Iris pigment epithelial cell (primary cell): ENCODE measurements at places on chromosomes 11 and 22.

DNA sequence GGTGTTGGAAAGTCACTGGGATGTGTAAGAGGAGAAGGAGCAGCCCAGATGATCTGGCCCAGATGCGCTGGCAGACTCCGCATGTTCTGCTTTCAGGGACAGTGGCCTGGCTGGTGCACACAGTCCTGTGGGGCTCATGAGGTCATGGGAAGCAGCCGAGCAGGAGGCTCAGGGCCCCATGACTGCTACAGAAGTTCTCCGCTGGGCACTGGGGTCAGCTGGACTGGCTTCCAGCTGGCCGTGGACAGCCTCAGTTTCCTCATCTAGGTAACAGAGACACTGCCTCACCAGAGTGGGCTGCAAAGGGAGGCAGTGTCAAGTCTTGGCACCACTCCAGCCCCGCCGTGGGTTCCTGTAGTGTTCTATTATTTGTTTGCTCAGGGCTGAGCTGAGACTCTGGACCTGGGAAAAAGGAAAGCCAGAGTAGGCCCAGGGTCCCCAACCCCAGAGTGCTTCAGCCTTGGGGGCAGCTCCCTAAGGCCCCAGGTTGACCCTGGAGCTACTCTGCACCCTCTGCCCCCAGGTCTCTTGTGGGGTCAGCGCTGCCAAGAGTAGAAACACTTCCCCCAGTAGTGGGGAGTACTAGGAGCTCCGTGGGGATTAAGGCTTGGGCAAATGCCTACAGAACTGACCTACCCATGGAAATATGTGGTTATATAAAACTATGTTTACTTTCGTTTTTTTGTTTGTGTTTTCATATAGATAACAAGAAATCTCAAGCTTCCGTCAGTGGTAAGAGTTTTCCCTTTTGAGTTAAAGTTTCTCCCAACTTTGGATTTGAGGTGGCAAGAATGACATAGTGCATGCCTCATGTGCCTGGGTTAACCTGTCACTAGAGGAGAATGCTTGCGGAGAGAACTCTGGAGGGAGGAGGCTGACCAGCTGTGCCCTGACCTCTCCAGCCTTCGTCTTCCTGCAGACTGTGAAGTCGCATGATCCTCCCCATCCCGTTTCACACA, 45.3 kb downstream of the MED15 start:
- DNase-seq: peak; percentile 79

- peak; percentile 98 for DNase-seq
Measured at GRCh38 chr11:94933223-94934130, 39.9 kb downstream of the CWC15 start.

DNA sequence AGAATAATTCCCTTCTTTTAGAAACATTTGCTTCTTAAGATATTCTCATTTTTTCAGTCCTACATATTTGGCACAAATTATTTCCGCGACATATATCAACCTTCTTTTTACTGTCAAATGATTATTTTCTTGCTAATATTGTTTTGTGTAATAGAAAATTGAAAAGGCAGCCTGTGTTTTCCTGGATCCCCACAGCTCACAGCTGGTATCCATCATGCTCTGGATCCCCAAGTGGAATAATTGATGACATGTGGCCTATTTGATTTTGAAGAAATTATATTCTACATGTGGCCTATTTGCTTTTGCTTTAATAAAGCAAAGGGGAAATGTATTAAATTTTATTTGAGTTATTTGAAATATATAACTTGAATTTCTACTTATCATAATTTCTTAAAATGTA, 199.4 kb upstream of the LUZP2 start:
- no peak for DNase-seq

GRCh38 chr11:67646535-67647336, 3.8 kb downstream of the ACY3 start:
- no peak for DNase-seq

DNA sequence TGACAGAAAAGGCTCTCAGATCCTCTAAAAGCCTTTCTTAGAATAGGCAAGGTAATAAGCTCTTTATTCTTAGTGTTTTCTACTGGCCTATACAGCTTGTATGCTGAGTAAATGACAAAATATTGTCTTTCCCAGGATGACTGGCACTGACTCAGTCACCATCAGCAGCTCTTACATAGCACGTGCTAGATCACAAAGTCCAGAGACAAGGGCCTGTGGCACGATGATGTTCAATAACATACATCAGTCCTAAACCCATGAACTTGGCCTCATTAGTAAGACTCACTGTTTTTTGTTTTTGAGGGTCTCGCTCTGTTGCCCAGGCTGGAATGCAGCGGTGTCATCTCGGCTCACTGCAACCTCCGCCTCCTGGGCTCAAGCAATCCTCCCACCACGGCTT, 42.7 kb downstream of the CELF1 start:
- DNase-seq: peak; percentile 36

- DNase-seq: peak; percentile 36
Measured at GRCh38 chr22:17563936-17564391, 666 bp downstream of the SLC25A18 start.

- no peak for DNase-seq
Measured at GRCh38 chr11:10459029-10459970, 4.2 kb downstream of the AMPD3 start.

GRCh38 chr11:122983438-122984185, 2.0 kb upstream of the BSX start:
- no peak for DNase-seq

GRCh38 chr11:119791701-119792151, 62.7 kb upstream of the NECTIN1 start:
- DNase-seq: peak; percentile 67

DNA sequence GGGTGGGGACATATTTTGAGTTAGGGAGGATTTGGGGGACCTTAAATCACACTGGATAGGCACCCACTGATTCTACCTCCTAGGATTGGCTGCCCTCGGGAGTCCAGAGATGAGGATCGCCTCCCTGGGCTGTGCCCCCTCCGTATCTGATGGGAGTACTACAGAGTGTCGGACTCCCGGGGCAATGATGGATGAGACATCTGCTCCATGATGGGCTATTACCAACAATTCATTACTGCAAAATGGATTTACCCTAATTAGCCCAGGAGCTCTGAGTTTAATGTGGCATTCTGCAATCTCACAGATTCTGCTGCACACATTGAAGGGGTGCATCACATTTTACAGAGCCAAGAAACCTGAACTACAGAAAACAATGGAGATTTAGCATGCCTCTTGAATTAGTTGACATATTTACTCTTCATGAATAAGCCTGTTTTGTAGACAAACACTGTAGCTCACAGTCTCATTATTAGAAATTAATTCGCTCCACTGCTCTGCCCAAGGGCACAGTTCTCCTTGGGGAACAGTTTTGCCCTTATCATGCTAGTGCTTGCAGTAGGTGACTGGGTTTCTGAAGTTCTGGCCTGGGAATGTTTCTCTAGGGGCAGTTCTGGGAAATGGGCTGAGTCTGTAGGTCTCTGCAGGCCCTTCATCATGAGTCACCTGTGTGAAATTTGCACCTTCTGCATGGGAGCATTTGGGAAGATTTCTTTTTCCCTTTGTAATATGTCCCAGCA, 217.1 kb upstream of the PLET1 start:
- no peak for DNase-seq

- DNase-seq: no peak
Measured at GRCh38 chr11:23851216-23851615, 645.6 kb upstream of the LUZP2 start.

GRCh38 chr22:21761086-21761485, 25.5 kb upstream of the YPEL1 start:
- DNase-seq: peak; percentile 53

DNA sequence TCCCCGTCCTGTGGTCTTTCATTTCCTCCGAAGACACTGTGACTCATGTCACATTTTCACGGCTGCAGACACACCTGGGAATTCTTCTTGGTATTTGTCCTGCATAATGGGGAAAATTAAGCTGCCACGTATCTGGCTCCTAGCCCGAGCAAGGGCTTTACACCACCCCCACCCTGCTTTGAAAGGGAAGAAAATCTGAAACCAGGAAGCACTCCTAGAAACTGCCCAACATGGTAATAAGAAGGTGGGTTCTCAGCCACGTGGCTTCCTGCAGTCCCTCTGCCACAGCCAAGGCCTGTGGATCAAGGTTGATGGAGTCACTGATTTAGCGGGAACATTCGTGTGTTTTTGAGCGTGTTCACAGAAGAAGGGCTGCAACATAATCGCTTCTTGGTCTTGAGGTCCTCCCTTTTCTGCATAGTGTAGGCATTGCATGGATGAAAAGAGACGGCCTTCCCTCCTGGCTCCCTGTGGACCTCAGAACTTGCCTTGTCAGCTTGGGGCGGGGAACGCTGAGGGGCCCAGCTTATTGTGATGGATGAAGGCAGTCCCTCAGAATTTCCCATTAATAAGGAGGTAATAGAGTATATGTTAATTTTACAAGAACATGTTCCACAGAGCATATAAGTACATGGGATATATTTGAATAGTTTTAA, 292.0 kb downstream of the NTM start:
- no peak for DNase-seq

GRCh38 chr11:114880442-114880841, 202.1 kb downstream of the NXPE2 start:
- no peak for DNase-seq

GRCh38 chr11:2932850-2933251, 3.6 kb upstream of the PHLDA2 start:
- peak; percentile 54 for DNase-seq

DNA sequence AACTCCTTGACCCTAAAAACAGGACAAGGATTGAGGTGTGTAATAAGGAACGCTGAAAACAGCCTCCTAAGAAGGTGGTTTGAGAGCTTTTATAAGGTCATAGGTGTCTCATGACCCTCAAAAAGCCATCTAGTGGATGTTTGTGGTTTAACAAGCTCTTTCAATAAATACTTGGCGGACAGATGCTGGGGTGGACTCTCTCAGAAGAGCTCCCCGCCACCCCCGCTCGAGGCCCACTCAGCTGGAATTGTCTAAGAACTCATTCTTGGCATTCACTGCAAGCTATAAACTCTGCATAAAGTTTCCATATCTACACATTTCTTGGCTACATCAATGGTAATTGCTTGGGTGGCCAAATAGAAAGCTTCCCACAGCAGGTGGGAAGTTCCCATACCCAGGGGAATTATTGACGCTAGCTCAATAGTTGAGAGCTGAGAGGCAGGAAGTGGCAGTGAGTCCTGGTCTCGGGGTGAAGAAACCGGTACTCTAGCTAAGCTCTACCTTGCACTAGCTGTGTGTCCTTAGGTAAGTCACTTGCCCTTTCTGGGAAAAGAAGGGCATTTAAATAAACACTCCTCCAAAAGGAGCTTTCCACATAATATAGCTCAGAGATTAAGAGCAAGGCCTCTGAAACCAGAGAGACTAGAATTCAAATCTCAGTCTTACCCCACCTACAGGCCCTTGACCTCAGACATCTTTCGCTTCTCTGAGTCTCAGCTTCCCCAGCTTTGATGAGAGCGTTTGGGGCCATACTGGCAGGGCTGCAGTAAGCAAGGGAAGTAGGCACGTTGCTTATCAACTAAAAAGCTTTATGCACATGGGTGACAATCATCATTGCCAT, 6.4 kb downstream of the MS4A15 start:
- DNase-seq: no peak

DNA sequence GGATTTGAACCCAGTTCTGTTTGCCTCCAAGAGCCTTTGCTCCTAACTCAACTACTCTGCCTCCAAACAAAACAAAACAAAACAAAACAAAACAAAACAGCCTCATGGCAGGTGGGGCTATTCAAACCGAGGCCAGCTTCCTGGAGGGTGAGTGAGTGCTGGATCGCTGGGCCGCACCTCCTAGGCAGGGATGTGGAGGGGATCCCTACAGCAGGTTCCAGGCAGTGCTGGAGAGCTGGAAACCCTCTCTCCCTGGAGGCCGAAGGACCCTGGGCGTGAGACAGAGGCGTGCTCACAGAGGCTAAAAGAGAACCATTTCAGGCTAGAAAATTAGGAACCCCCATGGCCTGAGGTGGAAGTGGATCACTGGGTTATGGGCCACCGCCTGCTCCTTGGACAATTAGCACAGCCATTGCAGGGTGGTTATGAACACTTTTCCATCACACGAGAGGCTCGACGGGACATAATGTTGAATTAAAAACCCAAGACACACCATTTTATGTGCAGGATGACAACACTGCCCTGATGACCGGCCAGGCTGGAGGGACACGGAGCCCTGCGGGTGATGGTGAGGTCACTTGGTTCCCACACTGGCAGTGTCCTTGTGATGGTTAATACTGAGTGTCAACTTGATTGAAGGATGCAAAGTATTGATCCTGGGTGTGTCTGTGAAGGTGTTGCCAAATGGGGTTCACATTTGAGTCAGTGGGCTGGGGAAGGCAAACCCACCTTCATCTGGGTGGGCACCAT, 35.2 kb downstream of the SHISAL1 start:
- no peak for DNase-seq

- DNase-seq: no peak
Measured at GRCh38 chr11:134138376-134138775, 69.5 kb downstream of the JAM3 start.

DNA sequence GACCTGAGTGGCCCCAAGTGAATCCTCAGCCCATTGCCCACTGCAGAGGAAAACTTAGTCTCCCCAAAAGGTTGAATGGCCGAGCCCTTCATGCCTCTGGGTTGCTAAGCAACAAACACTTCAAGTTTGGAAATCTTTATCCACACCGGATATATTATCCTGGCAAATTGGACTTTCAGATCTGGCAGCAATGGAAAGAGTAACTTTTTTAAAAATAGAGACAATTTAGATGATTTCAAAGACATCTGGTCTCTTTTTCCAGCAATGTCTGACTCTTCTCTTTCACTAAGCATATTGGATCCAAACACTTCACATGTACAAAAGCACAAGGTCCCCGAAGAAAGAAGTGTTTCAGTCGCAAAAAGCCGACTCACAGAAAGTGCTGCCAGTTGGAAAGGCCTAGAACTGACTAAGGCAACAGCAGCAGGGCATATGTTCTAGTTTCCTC, 505.3 kb downstream of the SOX6 start:
- no peak for DNase-seq

- DNase-seq: no peak
Measured at GRCh38 chr11:68993546-68993945, 12.8 kb upstream of the MRGPRD start.

DNA sequence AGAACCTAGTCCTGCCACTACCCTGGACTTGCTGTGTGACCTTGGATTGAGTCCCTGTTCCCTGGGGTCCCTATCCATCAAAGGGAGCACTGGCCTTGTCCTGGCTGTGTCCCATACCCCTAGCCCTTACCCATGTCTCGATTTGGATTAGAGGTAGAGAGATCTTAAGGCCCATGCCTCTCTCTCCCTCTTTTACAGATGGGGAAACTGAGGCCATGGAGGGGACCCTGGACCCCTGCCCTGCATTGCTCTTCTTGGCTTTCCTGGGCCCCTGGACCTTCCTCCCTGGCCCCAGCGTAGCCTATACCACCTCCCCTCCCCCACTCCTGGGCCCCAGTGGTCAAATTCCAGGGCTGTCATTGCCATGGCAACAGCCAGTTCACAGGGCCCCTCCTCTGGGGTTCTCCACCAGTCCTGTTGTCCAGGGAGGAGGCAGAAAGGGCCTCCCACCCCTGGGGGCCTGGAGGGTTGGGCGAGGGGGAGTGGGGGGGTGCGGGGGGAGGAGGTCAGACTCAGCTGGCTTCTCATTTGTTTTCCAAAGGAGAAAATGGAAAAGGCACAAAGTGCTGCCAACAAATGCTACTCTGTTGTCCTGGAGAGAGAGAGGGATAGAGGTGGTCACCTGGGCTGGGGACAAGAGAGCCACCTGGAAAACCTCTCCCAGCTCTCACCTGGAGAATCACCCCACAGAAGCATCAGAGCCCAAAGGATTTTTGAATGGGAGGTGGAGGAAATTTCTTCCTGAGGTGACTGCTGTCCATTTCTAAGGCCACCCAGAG, 23.3 kb downstream of the ARHGEF17 start:
- no peak for DNase-seq
